ENCODE measurements at places on chromosomes 16 and 17.

GRCh38 chr17:63939884-63940283 lies 7.8 kb upstream of the CD79B start:
- no peak for DNase-seq

- no peak for DNase-seq
Measured at GRCh38 chr17:2844416-2844815, 48.2 kb downstream of the RAP1GAP2 start.

DNA sequence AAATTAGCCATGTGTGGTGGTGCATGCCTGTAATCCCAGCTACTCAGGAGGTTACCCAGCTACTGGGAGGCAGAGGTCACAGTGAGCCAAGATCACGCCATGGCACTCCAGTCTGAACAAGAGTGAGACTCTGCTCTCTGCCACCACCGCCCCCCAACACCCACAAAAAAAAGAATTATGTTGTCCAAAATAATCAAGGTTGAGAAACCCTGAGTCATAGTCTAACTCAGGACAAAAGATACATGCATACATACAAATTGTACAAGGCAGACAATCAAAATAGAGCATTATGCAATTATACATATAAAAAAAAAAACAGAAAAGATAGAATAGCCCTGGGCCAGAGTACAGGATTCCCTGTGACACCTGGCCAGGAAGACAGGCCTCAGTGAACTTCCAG lies 6.6 kb upstream of the KPNB1 start:
- DNase-seq = no peak

- no peak for DNase-seq
Measured at GRCh38 chr17:73516431-73516830, 127.8 kb downstream of the SDK2 start.

- no peak for DNase-seq
Measured at GRCh38 chr16:63481060-63481459, 1444.8 kb upstream of the CDH8 start.

GRCh38 chr16:85614338-85615013 lies 1.4 kb downstream of the GSE1 start:
- DNase-seq = no peak
